ENCODE measurements at places on chromosomes 6 and 20. TPM values are rescaled to one million over a fixed set of nuclear protein-coding genes. Genes with fewer than 3 reads are reported as not detected.

CAP2 gene
- total RNA-seq, result 15.1 TPM

DNA sequence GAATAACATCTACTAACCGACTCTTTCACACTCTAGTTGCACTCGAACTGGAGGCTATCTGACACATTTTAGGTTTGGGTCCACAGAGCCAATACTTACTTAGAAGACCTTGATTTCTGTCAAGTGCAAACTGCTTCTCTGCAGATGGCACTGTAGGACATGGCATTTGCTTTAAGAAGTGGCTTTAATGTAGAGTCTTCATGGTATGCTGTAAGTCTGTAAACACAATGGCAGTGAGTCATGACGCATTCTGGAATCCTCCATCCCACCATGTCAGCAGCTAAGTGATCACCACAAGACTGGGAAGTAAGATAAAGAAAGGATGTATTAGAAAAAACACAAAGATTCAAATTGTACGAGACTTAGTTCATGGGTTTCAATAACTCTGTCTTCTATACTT is 377.0 kb upstream of the NOX3 start:
- no peak for DNase-seq

DNA sequence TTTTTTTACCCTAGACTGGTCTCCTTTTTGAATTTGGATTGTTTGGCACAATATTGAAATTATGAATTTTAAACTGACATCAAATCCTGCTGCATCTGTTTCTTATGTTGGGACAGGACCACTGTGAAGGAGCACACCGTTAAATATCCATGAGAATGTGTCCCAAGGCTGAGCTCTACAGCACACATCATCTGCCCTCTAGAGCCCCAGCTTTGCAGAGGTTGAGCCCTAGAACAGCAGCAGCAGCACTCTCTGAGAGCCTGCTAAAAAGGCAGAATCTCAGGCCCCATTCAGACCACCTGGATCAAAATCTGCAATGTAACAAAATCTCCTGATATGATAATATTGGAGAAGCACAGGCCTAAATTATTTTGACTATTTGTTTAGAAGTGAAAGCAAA is 192.1 kb upstream of the CCN2 start:
- DNase-seq, result no peak

DNA sequence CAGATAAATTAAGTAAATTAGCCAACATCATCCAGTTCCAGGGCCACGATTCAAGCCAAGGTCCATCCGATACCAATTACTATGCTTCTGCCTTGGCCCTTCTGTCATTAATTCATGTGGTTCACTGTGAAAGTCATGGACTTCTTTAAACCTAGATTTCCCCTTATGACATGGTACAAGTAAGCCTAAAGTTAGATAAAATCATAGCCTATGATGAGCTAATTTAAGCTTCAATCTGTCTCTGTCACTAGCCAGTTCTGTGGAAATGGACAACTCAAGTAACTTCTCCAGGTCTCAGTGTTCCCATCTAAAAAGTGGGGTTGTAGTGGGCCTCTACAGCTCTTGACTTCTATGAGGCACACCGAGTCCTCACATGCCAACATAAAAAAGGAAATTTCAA is 225.5 kb upstream of the MARCKS start:
- no peak for DNase-seq

DNA sequence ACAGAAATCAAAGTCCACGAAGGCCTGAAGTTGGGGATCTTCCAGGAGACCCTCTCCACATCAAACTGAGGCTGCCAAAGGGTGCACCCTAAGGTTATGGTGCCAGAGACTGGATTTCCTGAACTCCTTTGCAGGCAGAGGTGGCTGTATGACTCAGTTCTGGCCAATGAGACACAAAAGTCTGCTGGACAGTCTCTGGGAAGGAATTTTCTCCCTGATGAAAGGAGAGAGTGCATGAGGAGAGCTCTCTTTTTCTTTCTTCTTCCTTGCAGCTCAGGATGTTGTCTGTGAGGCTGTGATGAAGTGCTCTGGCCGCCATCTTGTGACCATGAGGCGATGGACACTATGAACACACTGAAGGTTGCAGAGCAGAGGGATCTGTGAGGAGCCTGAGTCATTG is 85.2 kb downstream of the MDGA1 start:
- DNase-seq, result no peak

TUBB2B gene
- total RNA-seq, result 4.2 TPM

DNA sequence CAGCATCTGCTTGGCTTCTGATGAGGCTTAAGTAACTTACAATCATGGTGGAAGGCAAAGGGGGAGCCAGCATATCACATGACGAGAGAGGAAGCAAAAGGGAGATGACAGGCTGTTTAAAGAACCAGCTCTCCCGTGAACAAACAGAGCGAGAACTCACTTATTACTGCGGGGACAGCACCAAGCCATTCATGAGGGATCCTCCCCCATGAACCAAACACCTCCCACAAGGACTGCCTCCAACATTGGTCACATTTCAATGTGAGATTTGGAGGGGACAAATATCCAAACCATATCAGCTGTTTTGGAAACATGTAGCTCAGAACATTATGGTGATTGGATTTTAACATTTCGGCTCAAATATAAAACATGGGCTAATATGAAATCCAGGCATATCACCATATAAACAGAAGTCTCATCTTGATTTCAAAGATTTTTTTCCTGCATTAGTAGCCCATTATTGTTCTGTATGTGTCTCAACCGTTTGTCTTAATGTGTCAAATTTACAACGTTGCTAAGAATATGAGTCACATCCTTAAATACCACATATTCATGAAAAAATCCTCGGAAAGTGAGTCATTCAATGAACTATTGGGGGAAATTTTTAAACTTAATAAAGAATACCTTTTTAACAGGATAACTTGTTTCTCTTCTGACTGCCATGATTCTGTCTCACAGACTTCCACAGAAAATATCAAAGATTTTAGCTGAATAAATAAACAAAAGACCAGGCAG is 894.3 kb downstream of the TFAP2A start:
- no peak for DNase-seq

DNA sequence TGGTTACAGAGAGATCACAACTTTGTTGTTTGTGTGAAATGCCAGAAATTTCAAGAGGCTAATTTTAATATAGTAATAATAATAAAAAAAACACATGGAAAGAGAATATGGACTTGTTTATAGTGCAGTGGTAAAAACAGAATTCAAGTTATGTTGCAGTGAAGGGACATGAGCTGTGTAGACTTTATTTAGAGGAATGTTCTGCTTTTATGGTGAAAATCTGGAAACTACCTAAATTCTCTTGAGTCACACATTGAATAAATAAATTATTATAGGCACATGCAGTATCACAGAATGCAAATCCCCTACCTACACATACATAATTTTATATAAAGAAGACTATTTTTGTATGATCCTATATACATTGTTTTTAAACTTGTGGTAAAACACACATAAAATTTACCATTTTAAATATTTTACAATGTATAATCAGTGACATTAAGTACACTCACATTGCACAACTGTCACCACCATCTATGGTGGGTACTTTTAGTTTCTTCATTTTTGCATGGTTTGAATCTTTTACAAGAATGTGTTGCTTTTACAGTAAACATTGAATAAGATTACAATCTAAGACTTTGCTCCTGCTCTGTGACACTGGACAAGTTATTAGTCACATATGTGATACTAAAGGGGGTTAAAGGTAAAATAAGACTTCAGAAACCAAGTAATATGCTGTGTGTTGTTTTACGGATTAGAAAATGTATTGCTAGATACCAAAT is 107.4 kb downstream of the B3GAT2 start:
- no peak for DNase-seq

All from breast epithelium (tissue), 4 donors.